ENCODE measurements at places on chromosomes 4 and X. TPM values are rescaled to one million over a fixed set of nuclear protein-coding genes. Genes with fewer than 3 reads are reported as not detected.

Gene FABP2
- polyA plus RNA-seq: not detected

Gene FAM3A
- 33.3 TPM for polyA plus RNA-seq

Gene MAGEA2B
- polyA plus RNA-seq: not detected

Gene SSX4
- not detected for polyA plus RNA-seq

Gene AMOT
- 0.04 TPM for polyA plus RNA-seq

Gene GAGE2A
- not detected for polyA plus RNA-seq

Gene CENPVL2
- not detected for polyA plus RNA-seq

Gene TBC1D8B
- 0.16 TPM for polyA plus RNA-seq

Gene NPFFR2
- not detected for polyA plus RNA-seq

Gene DKK2
- polyA plus RNA-seq: not detected

Gene UCHL1
- not detected for polyA plus RNA-seq

Gene PNMA5
- polyA plus RNA-seq: not detected

Gene ERAS
- not detected for polyA plus RNA-seq

Gene FAM133A
- polyA plus RNA-seq: not detected

Gene ALB
- not detected for polyA plus RNA-seq

Gene FRMPD3
- not detected for polyA plus RNA-seq

Gene RIPPLY1
- not detected for polyA plus RNA-seq

Gene SLC7A11
- polyA plus RNA-seq: 0.07 TPM

Gene PABPC1L2B
- polyA plus RNA-seq: not detected

Gene TMPRSS11D
- not detected for polyA plus RNA-seq

Gene FBXW7
- 35.6 TPM for polyA plus RNA-seq

Gene GYPA
- polyA plus RNA-seq: not detected

Gene FAM236B
- polyA plus RNA-seq: not detected

Gene MAGEA1
- not detected for polyA plus RNA-seq

Gene TMSB15B
- 0.25 TPM for polyA plus RNA-seq

Gene VSIG4
- polyA plus RNA-seq: 10.2 TPM

Gene OPHN1
- polyA plus RNA-seq: 0.73 TPM

Gene FHIP1A
- polyA plus RNA-seq: 0.03 TPM

Gene GAGE1
- polyA plus RNA-seq: not detected

Gene NMU
- not detected for polyA plus RNA-seq

Gene POLN
- 0.08 TPM for polyA plus RNA-seq

Gene ZNF330
- 27.7 TPM for polyA plus RNA-seq

Gene OPN1MW
- not detected for polyA plus RNA-seq

Gene GPR82
- polyA plus RNA-seq: 0.67 TPM

Gene PCDH10
- polyA plus RNA-seq: not detected

Gene TEX13B
- not detected for polyA plus RNA-seq

Gene C4orf36
- 0.14 TPM for polyA plus RNA-seq

Gene IGBP1
- 60.4 TPM for polyA plus RNA-seq

Gene NAP1L3
- not detected for polyA plus RNA-seq

Gene GC
- not detected for polyA plus RNA-seq

Gene ENAM
- not detected for polyA plus RNA-seq

Gene SHISA3
- not detected for polyA plus RNA-seq

Gene UGT2A1
- not detected for polyA plus RNA-seq

Gene LEF1
- 1.3 TPM for polyA plus RNA-seq

Gene DCAF12L2
- polyA plus RNA-seq: not detected

Gene XG
- polyA plus RNA-seq: not detected

Gene DCK
- 13.3 TPM for polyA plus RNA-seq

Gene NIPAL1
- polyA plus RNA-seq: 0.22 TPM

Gene SLITRK2
- not detected for polyA plus RNA-seq

Gene NONO
- 111 TPM for polyA plus RNA-seq

Gene SERTM2
- not detected for polyA plus RNA-seq

Gene TIMM8A
- 2.4 TPM for polyA plus RNA-seq

Gene GPR78
- not detected for polyA plus RNA-seq

Gene HERC5
- 8.1 TPM for polyA plus RNA-seq

Measured in CD14-positive monocyte (primary cell).